ENCODE measurements at places on chromosomes 6 and 20. TPM values are rescaled to one million over a fixed set of nuclear protein-coding genes. Genes with fewer than 3 reads are reported as not detected.

DNA sequence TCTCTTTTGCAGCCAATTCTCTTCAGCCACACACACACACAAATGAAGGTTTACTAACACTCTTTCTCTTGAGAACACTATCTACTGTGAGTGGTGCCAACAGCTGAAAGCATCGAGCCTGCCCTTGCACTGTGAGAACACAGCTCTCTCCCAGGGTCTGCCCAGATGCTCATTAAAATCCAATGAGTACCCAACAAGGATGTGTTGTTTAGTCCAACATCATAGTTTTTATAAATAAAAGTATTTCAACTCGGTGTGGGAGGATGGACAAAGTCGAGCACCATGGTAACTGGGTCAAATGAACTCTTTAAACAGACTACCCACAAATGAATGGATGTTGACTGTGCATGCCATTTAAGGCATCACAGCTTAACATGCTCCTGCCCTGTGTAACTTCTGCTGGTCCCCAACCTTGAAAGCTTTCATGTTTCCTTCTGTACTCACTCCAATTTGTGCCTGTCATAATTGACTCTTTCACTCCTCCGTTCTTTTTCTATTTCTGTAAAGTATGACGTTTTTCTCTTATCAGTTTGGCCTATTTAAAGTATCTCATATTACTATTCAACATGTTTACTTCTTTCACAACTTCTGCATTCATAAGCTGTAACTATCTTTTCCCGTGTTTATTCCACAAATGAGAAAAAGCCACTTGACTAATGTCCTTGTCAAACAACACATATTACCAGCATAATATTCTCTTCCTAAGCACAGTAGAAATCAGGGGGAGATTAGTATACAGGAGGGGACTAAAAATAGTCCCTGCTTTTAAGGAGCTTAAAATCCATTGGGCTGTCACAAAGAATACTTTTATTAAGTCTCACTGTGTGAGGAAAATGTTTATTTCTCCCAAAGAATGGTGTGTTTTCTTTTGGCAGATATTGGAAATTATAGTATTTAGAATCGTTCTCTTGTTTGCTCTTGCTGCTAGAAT is 215.4 kb downstream of the RFPL4B start:
- no peak for DNase-seq

DNA sequence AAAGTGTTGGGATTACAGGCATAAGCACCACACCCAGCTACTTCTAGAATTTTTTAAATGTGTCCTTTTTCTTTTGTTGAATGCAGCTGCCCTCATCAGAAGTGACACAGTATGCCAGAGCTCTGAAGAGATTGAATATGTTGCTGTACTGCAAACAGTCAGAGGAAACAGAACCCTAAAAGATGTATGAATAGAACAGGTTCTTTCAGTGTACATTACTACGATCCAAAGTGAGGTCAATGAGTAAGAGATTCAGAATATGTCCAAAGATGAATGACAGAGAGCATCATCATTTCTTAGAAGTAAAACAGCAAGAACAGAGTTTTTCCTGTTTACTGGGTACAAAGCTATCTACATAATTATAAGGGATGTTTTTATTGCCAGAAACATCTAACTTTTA is 268.5 kb downstream of the NRN1 start:
- no peak for DNase-seq

GRCh38 chr6:108914235-108915022 is 66.2 kb downstream of the ARMC2 start:
- no peak for DNase-seq

GRCh38 chr6:147858421-147858820 is 349.9 kb downstream of the SAMD5 start:
- DNase-seq = no peak

DNA sequence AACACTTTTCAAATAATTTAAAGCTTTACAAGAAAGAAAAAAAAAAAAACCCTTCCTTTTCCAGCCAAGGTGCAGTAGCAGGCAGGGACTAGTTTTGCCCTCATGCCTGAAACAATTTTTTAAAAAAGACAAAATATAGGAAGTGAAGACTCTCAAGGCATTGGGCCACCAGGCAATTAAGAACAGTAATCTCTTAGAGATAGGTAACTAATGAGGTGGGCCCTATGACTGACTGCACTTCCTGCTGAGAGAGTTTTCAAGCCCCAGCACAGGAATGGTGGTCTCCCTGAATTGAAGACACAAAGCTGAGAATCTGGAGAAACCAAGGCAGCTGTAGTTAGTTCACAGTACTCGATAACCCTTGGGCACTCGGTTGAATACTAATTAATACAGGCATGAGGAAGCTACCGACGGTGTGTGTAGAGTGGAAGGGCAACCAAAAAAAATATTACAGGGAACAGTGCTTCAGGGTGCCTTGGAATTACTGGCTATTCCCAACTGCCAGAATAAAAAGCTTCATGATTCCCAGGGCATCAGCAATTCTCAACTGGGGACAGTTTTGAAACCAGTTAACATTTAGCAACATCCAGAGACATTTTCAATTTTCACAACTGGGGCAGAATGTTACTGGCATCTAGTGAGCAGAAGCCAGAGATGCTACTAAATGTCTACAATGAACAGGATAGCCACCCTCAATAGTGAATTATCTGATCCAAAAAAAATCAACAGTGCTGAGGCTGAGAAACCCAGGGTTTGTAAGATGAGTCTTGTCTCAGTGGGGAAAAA is 36.0 kb upstream of the PLN start:
- DNase-seq = no peak

DNA sequence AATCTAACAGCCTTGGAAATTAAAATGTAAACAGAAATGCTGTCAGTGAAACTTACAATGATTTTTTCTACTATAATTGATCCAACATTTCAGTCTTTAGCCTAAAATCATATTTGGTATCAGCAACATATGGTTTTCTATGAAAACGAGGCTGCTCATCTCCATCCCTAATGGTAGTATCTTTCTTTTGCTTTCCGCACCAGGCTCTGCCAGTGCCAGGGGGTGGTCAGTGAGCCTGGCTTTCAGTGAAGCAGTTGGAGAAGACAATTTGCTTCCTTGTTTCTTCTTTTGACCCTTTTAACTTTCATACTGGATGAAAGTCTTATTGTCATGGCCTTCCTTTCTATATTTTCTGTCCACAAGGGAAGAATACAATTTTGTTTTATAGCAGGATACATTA is 258.4 kb downstream of the ARID1B start:
- DNase-seq = no peak

DNA sequence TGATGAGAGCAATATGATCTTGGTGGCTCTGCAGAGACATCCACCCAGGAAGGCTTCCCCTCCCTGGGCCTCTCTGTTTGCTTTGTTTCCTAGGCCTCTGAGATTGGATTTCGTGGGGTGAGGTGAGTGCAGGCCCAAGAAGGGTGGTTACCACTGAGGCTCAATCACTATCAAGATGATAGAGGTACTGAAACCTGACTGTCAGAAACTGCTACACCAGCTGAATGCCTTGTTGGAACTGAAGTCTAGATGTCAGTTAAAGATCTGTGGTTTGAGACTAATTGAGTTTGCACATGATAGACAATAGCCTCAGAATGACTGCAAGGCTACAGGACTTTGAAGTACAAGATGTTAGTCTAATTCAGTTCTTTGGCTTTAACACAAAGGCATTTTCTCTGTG is 15.2 kb downstream of the VNN1 start:
- DNase-seq = no peak

DNA sequence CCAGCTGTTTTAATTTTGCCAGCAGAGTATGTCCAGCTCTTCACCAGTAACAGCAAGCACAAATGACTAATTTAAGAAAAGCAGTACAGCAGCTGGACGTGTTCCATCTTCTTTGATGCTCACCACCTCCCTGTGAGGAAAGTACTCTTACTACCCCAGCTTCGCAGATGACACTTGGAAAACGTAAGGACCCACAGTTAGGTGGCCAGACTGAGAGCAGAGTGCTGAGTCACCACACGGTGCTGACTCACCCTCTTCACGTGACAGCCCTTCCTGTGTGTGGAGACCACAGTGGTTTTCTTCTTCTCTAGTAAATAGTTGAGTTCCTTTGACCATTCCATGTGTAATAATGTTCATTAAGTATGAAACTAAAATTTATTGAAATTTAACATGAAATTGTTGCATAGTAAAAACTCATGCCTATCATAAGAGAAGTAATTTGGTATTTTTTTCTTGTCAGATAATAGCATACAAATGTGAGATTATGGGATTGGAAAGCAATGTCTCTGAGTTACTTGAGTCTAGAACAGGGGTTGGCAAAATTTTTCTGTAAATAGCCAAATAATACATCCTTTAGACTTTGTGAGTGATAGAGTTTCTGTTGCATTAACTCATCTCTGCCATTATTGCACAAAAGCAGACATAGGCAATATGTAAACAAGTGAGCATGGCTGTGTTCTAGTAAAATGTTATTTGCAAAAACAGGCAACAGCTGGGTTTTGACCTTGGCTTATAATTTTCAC is 76.6 kb downstream of the SLX4IP start:
- no peak for DNase-seq

- peak; percentile 97 for DNase-seq
Observed at GRCh38 chr20:45910670-45911485, 1.1 kb downstream of the PLTP start.

DNA sequence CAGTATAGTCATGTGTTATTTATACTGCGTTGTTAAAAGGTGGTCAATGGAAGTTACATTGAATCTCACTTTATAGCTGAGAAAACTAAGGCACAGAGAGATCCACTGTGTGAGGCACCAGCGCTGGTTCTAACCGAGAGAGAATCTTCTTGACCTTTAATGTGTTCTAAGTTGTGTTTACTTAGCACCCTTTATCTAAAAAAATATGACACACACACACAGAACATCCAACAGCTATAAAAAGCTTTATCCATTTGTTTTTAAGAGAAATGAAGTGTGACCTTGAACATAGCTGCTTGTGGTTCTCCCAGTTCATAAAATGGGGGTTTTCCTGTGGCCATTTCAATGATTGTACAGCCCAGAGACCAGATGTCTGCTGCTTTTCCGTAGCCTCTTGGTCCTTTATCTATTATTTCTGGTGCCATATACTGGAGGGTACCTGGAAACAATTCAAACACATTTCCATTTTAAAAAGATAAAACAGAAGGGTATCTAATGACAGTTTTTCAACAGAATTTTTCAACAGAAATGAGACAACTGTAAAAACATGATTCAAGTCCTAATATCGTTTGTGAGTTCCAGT is 54.8 kb upstream of the MAP7 start:
- DNase-seq = no peak

GRCh38 chr6:123777563-123777962 is 26.1 kb upstream of the NKAIN2 start:
- no peak for DNase-seq

DNA sequence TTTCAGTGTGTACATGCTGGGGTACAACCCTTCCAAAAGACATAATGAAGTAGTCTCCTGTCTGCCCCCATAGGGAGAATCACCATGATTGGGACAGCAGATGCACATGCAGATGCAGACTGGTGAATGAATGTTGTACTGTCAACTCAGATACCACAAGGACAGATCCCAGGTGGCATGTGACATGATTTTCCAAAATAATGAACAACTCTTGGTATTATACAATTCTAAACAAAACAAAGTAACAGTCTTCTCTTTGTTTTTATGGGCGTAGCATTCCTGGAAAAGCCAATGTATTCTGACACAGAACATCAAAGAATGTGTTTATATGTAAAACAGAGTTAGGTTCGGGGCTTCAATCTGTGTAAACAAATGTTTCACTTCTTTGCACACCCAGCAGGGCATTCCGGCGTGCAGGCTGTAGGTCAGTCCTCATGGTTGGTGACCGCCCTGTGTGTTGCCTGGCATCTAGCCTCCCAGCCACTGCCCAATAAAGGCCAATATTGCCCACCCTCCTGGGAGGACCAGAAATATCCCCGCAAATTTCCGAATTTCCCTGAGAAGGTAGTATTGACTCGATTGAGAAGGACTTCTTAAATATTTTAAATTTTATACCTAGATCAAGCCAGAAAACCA is 127.7 kb downstream of the KLHL32 start:
- no peak for DNase-seq

JAG1 gene
- 510 TPM for total RNA-seq

ANGPT4 gene
- total RNA-seq = not detected

LY6G6D gene
- not detected for total RNA-seq

SMLR1 gene
- not detected for total RNA-seq

TRIM39 gene
- 14.8 TPM for total RNA-seq

ELOVL4 gene
- total RNA-seq = 6.1 TPM

PEX3 gene
- 13.2 TPM for total RNA-seq

CFAP61 gene
- not detected for total RNA-seq

Measured in chondrocyte (in vitro differentiated cells).